GM18507 (cell line): ENCODE measurements at places on chromosomes 3 and 15.

- no peak for DNase-seq
Measured at GRCh38 chr15:81152339-81152738, 18.3 kb downstream of the CFAP161 start.

DNA sequence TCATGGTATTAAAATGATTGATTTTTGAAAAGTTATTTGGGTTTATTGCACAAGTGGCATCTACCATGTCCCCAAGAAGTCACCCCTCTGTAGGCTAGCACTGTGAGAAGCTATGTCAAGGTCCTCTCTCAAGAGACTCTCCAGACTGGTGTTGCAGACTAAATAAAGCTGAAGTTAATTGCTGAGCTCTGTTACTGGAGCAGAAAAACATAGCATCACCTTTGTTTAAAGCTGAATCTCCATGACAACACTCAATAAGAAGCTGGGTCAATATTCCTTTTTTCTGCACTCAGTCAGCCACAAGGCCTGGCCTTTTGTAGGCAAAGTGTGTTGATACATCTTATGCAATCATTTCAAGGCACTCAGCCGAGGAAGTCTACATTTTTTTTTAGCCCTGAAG is 806.6 kb upstream of the LMCD1 start:
- no peak for DNase-seq

DNA sequence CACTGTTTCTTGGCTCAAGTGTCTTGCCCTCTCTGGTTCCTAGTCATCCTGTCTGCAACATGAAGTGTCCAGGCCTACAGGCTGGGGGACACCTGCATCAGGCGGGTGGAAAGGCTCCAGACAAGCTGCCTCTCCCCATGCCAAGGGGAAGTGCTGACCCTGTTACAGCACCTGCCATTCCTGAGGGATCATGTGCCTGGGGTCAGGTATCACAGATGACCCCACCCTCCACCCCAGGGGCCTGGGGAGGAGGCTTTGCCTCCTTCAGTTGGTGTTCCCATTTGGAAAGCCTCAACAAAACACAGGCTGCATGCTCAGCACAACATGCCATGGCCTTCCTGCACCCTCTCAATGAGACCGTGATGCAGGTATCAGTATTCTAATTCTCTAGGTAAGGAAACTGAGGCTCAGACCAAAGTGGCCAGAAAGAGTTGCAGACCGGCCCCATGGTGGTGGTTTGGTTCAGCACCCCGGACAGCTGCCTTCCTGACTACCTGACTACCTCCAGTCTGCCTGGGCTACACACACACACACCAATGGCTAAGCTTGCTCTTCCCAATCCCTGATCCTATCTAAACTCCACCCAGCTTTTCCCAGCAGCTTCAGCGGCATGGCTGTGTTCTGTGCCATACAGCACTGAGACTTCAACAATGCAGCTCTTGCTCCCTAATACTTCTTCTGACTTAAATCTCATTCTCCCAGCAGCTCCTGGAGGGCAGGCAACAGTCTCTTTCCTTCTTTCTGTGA is 69.7 kb upstream of the LINGO1 start:
- DNase-seq = no peak

GRCh38 chr3:64878362-64878761 is 190.6 kb upstream of the ADAMTS9 start:
- DNase-seq = no peak

GRCh38 chr3:178714925-178715832 is 178.9 kb downstream of the KCNMB2 start:
- DNase-seq = no peak
